ENCODE measurements at places on chromosomes 13 and 19. TPM values are rescaled to one million over a fixed set of nuclear protein-coding genes. Genes with fewer than 3 reads are reported as not detected.

- H3K4me1 ChIP-seq, result peaks cover 34% of the 10 kb centered on the region
- DNase-seq, result peak; percentile 59
- H3K27ac ChIP-seq, result peak overlapping the region; percentile 98
- no peaks in the 10 kb centered on the region for H3K27me3 ChIP-seq
- H3K36me3 ChIP-seq, result no peaks in the 10 kb centered on the region
These were observed 674 bp downstream of the BRD4 start for GRCh38 chr19:15331419-15332310.

- DNase-seq, result no peak
- no peak overlapping the region for H3K4me3 ChIP-seq
- H3K4me1 ChIP-seq, result no peaks in the 10 kb centered on the region
- no peaks in the 10 kb centered on the region for H3K27me3 ChIP-seq
These were observed 409.4 kb downstream of the DACH1 start for GRCh38 chr13:71457645-71458044.

GRCh38 chr13:33119856-33120543, 103.8 kb downstream of the KL start:
- H3K27me3 ChIP-seq, result no peaks in the 10 kb centered on the region
- no peak for DNase-seq
- H3K4me3 ChIP-seq, result no peak overlapping the region
- no peak overlapping the region for H3K27ac ChIP-seq

PET100 gene
- 225 TPM for polyA plus RNA-seq

CNN1 gene
- polyA plus RNA-seq, result 4.1 TPM

PSG1 gene
- not detected for polyA plus RNA-seq

NXNL1 gene
- not detected for polyA plus RNA-seq
